GM04504 (cell line): ENCODE measurements at places on chromosomes 1 and 21.

GRCh38 chr1:4684864-4685522, 30.6 kb downstream of the AJAP1 start:
- DNase-seq, result no peak

DNA sequence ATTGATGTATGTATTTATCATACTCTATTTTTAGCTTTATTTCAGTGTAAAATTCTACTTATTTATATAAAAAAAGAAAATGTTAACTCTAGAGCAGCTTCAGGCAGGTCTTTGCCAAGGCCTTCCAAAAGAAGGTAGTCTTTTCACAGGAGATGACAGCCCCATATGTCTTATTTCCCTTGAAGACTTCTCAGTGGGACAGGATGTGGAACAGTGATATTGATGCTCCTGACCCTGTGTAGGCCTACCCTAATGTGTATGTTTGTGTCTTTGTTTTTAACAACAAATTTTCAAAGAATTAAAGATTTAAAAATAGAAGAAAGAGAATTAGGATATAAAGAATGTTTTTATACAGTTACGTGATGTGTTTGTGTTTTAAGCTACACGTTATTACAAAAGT, 1593.6 kb downstream of the AMY1C start:
- DNase-seq, result no peak

- DNase-seq, result no peak
Measured at GRCh38 chr1:152165286-152166077, 6.5 kb upstream of the RPTN start.

DNA sequence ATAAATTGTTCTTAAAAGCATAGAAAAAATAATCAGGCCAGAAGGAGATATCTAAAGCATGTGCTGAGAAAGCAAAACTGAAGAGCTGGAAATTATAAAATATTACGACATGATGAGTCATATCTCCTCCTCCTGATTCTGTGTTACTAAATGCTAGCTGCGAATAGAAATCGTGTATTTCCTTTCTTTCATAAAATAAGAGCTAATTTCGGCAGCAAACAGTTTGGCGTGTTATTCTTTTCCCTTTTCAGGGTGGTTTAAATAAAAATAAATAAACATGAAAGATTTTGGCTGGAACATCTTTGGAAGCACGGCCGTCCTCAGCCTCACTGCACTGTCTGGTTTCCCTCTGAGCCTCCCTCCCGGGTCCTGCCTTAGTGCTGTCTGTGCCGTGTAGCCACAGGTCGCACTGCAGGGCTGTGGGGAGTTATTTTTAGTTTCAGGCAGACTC, 56.0 kb downstream of the ADARB1 start:
- no peak for DNase-seq

DNA sequence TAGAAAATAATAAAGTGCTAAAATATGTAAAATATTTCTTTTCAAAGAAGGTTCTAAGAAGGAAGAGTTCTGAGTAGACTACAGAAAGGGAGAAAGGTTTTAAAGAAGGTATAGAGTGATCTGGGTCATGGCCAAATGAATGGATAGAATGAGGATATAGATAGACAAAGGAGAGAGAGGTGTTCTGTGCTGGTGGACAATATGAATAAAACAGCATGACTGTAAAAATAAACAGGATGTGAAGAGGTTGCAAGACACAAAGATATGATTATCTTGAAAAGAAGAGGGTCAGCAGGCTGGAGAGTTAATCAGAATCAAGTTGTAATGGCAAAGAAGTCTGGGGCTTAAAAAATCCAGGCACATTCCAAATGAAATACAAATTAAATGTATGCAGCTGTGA, 86.7 kb upstream of the GNG4 start:
- DNase-seq, result no peak

GRCh38 chr21:26185021-26185420, 14.5 kb upstream of the APP start:
- no peak for DNase-seq

DNA sequence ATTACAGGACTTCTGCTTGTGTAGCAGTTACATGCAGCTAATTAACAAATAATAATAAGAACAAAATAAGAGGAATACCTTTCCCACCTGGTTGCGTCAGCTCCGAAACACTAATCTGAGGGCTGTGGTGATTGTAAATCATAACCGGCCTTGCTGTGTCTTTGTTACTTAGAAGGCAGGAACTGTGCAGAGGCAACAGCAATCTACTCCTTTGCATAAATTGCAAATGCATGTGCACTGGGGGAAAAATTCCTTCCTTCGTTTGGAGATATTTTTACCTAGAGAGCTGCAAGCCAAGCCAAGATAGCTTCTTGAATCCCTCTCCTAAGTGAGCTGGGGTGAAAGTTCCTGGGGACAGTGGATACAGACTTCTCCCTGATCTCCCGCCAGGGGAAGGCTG, 46.0 kb downstream of the NKAIN1 start:
- DNase-seq, result no peak

GRCh38 chr21:28675331-28676041, 317.2 kb downstream of the LTN1 start:
- DNase-seq, result no peak

- no peak for DNase-seq
Measured at GRCh38 chr1:9822897-9823692, 670 bp downstream of the CLSTN1 start.

DNA sequence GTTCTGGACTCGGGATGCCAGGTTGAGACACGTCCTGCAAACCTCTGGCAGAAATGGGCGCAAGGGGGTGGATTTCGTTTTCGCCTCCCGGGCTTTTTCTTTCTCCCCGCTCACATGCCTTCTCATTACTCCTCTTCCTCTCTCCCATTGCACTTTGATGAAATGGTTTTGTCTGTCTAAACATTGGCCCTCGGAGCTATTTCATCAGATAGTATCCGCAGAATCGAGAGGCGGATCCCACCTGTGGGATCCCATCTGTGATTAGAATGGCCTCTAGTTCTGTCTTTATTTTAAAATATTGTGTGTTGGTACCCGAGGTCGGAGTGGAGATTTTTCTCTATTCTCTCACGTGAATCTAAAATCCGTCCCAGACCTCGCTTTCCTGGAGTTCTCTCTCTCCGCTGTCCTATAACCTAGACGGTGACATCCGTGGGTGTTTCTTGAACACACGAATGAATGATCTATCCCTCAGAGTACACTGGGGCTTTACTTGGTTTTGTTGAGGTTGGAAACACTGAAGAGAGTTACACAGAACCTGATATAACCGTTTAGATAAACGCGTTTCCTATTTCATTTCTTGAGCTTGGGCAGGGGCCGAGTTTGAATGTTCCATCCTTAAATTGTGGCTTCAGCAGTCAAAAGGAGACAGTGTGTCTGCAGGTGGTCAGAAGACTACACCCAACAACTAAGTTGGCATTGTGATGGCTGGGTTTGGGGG, 2.0 kb downstream of the EDARADD start:
- DNase-seq, result no peak

GRCh38 chr21:40271164-40271563, 403.9 kb downstream of the PCP4 start:
- DNase-seq, result no peak

- DNase-seq, result no peak
Measured at GRCh38 chr1:22379566-22379965, 72.1 kb upstream of the ZBTB40 start.

DNA sequence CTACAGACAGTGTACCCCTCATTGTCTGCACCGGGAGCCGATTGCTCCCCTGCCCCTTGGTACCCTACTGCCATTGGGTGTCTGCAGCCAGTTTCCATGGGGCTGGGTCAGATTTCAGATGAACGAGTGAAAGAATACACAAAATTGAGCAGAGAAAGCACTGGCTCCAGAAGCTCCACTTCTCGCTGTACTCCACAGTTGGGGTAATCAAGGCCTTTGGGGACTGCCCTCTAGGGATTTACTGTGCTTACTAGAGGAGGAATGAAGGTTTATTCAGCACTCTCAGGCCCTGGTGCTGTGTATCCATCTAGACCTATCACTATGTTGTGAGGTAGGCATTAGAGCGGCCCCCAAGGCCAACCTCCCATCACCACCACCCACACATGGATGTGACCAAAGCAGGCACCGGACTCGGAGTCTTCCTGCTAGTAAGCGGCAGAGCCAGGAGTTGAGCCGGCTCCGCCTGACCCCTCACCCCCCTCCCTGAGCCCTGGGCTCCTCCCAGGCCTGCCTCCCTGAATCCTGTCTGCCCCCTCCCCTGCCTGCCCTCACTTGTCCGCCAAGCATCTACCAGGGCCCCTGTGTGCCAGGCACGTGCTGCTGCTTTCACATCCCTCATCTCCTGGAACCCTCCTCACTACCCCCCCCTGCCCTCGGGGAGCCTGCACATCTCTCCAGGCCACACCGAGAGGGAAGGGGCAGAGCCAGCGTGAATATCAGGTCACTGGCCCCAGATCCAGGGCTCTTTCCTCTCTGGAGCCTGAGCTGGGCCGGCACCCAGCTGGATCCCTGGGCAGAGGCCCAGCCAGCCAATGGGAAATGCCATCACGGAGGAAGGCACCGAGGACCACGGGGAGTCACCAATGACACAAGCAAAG, 23.3 kb downstream of the KCNN3 start:
- no peak for DNase-seq
